Activated T-cell treated with anti-CD3 and anti-CD28 coated beads, Interleukin-2, amount 50 U/mL, for 72 hours (primary cell): ENCODE measurements at places on chromosomes 6 and 20. TPM values are rescaled to one million over a fixed set of nuclear protein-coding genes. Genes with fewer than 3 reads are reported as not detected.

The MLIP gene
- not detected for total RNA-seq

The CALHM4 gene
- total RNA-seq = not detected

- H3K4me1 ChIP-seq = peaks cover 28% of the 10 kb centered on the region
- H3K27me3 ChIP-seq = peaks cover 75% of the 10 kb centered on the region
- peak overlapping the region; percentile 85 for H3K4me3 ChIP-seq
- peak; percentile 68 for DNase-seq
- peaks cover 3% of the 10 kb centered on the region for H3K36me3 ChIP-seq
These were observed 6.7 kb downstream of the PRDM13 start for GRCh38 chr6:99613409-99613704.

DNA sequence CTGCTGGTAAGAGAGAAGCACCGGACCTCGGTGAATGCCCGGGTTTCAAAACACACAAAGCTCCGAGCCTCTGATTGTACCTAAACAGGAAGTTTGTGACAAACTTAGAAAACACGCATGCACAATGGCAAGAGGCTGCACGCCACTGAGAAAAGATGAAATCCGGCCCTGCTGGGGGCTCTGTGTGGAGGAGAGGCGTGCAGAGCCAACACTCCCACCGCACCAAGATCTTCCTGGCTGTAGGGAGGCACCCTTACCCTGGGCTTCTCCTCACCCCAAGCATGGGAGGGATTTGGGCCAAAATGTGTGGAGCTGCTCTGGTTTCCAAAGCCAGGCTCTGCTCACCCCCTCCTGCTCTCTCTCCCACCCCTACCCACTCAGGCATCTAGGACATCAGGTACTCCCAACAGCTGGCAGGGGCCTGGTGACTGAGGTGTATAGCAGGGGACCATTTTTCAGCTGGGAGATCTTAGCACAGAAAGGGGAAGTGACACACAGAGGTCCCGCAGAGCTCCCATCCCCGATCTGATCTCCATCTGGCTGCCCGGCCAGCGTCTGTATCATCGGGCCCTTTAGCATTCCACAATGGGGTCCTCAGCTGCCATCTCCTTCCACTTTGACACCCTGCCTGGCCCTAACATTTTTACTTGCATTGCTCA, 84.2 kb downstream of the TRERF1 start:
- H3K27me3 ChIP-seq = no peaks in the 10 kb centered on the region
- peak overlapping the region; percentile 83 for H3K4me3 ChIP-seq
- H3K27ac ChIP-seq = peak overlapping the region; percentile 99
- H3K4me1 ChIP-seq = peaks cover 80% of the 10 kb centered on the region
- H3K36me3 ChIP-seq = peaks cover 10% of the 10 kb centered on the region

DNA sequence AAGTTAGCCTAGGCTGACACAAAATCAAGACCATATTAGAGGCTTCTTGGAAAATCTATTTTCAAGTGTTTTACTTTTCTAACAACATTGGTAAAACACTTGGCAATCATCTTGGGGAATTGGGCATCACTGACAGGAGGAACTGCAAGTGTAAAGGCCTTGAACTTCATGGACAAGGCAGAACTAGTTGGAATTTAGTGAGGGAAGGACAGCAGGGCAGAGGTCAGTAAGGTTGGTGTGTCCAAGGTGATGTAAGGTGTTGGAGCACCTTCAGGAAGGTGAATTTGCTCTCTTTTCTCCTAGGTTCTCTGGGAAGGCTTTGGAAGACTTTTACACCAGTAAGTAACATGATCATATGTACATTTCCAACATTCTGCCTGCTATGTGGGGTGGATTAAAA, 1.5 kb upstream of the SLC17A4 start:
- peaks cover 29% of the 10 kb centered on the region for H3K27me3 ChIP-seq
- H3K27ac ChIP-seq = no peak overlapping the region
- H3K36me3 ChIP-seq = no peaks in the 10 kb centered on the region
- no peaks in the 10 kb centered on the region for H3K4me1 ChIP-seq
- DNase-seq = no peak
- H3K4me3 ChIP-seq = no peak overlapping the region

The C20orf141 gene
- total RNA-seq = not detected

GRCh38 chr6:155121699-155122098, 126.6 kb downstream of the TIAM2 start:
- peaks cover 7% of the 10 kb centered on the region for H3K27me3 ChIP-seq
- H3K4me3 ChIP-seq = peak overlapping the region; percentile 42
- peaks cover 2% of the 10 kb centered on the region for H3K36me3 ChIP-seq
- no peak for DNase-seq

- no peaks in the 10 kb centered on the region for H3K36me3 ChIP-seq
- no peak for DNase-seq
- no peak overlapping the region for H3K4me3 ChIP-seq
- H3K27me3 ChIP-seq = peaks cover 52% of the 10 kb centered on the region
- no peak overlapping the region for H3K27ac ChIP-seq
These were observed 14.0 kb upstream of the SCGN start for GRCh38 chr6:25637960-25638434.

DNA sequence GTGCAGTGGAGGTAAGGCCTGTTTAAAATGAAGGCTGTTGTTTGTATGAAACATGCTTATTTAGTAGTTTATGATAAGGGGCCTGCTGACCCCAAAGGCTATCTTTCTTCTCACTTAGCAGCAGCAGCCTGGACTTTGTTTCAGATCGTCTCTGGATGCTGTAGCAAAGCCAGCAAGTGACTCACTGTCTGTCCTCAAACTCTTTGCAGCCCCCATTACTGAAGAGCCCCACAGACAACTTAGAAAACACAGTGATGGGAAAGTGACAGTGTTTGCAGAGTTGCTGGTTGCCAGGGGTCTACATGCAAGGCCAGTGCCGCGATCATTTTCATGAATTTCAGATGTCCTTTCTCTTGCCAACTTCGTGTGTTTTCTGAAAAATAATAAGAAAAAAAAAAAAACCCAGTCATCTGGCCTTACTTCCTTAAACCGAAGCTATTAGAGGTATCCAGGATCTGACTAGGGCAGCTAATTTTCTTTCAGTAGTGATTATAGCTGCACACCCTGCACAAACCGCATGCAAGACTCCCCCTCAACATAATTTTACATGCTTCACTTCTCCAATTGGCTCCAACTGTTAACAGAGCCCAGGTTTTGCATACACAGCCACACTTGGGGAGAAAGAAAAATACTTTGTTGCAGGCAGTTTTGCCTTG, 11.6 kb upstream of the F13A1 start:
- peaks cover 2% of the 10 kb centered on the region for H3K27me3 ChIP-seq
- H3K36me3 ChIP-seq = no peaks in the 10 kb centered on the region
- DNase-seq = no peak
- no peaks in the 10 kb centered on the region for H3K4me1 ChIP-seq
- no peak overlapping the region for H3K27ac ChIP-seq

GRCh38 chr6:42140032-42140431, 2.4 kb downstream of the C6orf132 start:
- no peaks in the 10 kb centered on the region for H3K36me3 ChIP-seq
- peaks cover 17% of the 10 kb centered on the region for H3K4me1 ChIP-seq
- no peak overlapping the region for H3K4me3 ChIP-seq
- peaks cover 40% of the 10 kb centered on the region for H3K27me3 ChIP-seq
- DNase-seq = no peak
- H3K27ac ChIP-seq = no peak overlapping the region

DNA sequence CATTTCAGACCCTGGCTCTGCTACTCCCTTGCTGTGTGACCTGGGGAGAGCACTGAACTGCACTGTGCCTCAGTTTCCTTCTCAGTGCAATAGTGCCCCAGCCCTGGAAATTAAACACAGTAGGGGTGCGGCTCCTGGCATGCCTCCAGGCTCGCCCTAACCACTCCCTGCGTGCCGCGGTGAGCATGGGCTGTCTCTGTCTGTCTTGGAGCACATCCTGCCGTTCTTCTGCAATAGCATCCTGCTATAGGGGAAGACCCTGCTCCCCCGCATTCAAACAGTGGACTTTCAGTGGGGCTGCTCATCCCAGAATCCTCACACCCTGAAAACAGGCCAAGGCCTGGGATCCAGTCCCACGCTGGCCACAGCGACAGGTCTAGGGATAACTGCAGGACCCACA, 129.5 kb downstream of the FOXC1 start:
- H3K27ac ChIP-seq = no peak overlapping the region
- H3K4me3 ChIP-seq = no peak overlapping the region
- no peaks in the 10 kb centered on the region for H3K36me3 ChIP-seq
- DNase-seq = no peak
- no peaks in the 10 kb centered on the region for H3K27me3 ChIP-seq
